Suppressor macrophage treated with lipopolysaccharide for 1 hour (primary cell): ENCODE measurements at places on chromosomes 4 and X.

- DNase-seq = peak; percentile 78
Measured at GRCh38 chr4:89316931-89317366, 9.3 kb upstream of the GPRIN3 start.

GRCh38 chrX:136639506-136640176 is 8.3 kb upstream of the CD40LG start:
- no peak for DNase-seq

- no peak for DNase-seq
Measured at GRCh38 chr4:47533689-47534347, 48.7 kb downstream of the ATP10D start.

DNA sequence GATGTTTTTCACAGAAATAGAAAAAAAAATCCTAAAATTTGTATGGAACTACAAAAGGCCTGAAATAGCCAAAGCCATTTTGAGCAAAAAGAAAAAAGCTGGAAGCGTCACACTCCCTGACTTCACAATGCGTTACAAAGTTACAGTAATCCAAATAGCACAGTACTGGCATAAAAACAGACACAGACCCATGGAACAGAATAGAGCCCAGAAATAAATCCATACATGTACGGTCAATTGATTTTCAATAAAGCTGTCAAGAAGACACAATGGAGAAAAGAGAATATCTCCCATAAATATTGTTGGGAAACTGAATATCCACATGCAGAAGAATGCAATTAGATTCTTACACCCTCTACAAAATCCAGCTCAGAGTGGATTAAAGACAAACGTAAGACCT is 208.2 kb downstream of the AFAP1 start:
- DNase-seq = no peak

DNA sequence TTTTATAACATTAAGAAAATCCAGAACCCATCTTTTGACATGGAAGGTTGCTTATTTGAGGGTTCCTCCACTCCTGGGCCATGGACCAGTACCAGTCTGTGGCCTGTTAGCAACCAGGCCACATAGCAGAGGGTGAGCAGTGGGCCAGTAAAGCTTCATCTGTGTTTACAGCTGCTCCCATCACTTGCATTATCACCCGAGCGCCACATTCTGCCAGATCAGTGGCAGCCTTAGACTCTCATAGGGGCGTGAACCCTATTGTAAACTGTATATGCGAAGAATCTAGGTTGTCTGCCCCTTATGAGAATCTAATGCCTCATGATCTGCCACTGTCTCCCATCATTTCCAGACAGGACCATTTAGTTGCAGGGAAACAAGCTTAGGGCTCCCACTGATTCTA is 58.6 kb downstream of the NDST4 start:
- DNase-seq = no peak

GRCh38 chr4:106496061-106496460 is 127.5 kb upstream of the GIMD1 start:
- DNase-seq = no peak

GRCh38 chrX:11239230-11239629 is 54.0 kb upstream of the AMELX start:
- DNase-seq = no peak

- DNase-seq = no peak
Measured at GRCh38 chr4:127417885-127418535, 214.7 kb upstream of the INTU start.

DNA sequence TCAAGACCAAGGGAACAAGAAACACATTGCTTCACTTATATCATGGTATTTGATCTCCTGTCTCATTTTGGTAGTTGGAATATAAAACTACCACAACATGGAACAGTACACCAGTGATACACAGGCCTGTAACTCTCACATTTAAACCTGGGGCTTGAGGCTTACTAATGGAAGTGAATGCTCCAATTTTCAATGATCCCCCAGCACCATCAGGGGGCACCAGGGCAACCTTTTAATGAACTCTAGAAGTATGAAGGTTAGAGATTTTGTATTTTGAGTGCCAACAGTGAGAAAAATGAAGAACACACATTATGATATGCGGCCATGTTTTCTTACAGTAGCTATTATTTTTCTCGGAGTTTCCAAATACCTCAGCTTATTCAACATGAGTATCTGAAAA is 50.7 kb downstream of the C4orf33 start:
- no peak for DNase-seq

- DNase-seq = no peak
Measured at GRCh38 chr4:88196013-88196365, 37.5 kb upstream of the ABCG2 start.

GRCh38 chr4:41994461-41994985 is 4.2 kb downstream of the SLC30A9 start:
- no peak for DNase-seq

DNA sequence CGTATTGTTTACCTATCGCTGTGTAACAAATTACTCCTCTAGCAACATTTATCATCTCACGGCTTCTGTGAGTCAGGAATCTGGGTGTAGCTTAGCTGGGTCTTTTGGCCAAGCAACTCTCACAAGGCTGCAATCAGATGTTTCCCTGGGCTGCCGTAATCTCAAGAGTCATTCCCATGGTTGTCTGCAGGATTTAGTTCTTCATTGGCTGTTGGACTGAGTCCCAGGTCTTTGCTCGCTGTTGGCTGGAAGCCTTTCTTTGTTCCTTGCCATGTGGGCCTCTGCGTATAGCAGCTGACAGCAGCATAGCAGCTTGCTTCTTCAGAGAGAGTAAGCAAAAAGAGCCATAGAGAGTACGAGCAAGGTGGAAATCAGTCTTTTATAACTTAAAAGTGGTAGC is 16.8 kb downstream of the POLR2B start:
- no peak for DNase-seq

DNA sequence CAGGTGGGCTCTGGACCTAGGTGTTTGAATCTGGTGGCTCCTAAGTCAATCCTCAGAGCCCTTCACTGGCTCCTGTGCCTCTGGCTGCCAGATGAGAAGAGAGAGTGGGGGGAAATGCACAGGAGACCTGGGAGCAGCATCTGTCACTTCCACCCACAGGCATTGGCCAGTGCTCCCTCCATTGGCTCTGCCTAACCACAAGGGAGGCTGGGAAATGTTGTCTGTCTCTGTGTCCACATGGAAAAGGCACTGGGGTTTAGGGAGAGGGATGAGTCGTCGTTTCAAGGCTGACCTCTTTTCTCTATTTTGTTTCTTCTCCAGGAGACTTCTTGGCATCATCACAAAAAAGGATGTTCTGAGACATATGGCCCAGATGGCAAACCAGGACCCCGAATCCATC is 76.4 kb downstream of the CLCN4 start:
- no peak for DNase-seq
